ENCODE measurements at places on chromosomes 5 and 9.

DNA sequence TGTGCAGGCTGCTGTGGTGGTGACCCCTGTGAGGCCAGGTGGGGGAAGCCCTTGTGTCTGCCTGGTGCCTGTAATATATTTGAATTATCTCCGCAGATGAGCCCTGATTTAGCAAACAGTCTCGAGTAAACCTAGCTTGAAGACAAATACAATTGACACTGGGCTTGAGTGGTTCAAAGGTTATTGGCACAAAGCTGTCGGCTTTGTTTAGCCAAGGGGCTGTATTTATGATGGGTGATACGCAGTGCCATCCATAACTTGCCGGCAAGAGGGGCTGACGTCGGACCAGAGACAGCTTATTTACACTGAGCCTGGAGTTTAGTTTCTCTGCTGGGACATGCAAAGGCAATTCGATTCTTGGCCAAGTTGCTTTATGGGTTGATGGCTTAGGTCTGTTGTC is 20.0 kb upstream of the PITX1 start:
- DNase-seq: no peak

DNA sequence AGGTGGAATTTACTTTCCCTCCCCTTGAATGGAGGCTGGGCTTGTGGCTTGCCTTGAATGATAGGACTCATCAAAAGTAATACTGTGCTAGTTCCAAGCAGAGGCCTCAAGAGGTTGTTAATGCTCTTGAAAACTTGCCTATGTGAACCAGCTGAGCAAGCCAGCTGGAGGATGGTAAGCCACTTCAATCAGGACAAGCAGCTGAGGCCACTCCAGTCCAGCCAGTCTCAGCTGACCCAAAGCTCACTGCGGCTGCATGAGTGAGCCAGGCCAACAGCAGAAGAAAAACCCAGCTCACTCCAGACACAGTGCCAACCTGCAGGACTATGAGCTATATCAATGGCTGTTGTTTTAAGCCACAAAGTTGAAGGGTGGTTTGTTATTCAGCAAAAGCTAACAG is 182.8 kb downstream of the MCTP1 start:
- DNase-seq: no peak

DNA sequence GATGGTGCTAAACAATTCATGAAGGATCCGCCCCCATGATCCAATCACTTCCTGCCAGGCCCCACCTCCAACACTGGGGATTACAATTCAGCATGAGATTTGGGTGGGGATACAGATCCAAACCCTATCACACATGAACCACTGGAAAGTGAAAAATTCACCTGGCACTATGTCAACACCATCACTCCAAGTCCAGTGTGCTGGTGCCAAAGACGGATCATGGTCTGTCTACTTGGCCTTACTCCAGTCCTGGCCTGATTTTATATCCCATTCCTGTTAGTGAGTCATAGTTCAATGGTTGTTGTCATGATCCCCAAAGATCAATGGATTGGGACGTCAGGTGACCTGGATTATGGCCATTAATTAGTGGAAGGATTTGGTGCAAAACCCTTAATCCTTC is 147.4 kb upstream of the RPS23 start:
- no peak for DNase-seq

DNA sequence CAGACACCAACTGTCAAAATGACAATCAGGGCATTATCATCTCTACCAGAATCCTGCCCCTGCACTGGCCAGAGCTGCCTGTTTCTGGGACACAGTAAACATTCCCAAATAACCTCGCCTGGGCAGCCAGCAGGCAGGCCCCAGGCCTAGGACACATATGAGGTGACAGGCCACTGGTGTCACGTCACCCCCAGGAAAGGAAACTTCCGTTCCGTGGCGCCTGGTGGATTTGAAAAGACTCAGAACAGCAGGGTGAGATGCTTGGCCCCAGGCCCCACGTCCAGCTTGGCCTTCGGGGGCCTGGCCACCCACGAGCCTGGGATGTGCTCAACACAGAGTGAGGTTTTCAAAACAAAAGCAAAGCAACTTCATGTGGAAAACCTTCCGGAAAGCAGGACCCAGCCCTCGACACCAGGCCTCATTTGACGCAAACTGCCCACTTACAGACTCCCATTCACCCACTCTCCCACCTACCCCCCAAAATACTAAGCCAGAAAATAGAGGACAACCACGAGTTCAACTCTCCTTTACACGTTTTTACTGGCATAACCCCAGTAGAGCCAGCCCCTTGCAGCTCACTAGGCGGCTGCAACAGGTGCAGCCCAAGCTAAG is 1.2 kb downstream of the SEMA4D start:
- no peak for DNase-seq

DNA sequence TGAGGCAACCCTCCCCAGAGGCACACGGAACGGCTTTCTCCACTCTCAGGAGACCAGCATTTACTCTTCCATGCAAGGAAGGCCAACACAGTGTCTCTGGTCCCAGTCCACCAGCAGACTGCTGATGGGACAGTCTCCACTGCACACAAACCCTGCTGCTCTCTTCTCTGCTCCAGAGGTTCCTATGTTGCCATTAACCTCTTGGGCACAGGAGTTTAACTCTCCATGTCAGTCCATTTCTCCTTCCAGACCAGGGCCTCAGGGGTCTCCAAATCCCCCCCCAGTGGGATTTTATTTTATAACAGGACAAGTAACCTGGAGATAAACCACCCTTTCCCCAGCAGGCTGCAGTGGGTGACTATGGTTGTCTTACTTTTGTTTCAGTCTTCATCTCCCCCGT is 452.5 kb downstream of the GADD45G start:
- DNase-seq: no peak

DNA sequence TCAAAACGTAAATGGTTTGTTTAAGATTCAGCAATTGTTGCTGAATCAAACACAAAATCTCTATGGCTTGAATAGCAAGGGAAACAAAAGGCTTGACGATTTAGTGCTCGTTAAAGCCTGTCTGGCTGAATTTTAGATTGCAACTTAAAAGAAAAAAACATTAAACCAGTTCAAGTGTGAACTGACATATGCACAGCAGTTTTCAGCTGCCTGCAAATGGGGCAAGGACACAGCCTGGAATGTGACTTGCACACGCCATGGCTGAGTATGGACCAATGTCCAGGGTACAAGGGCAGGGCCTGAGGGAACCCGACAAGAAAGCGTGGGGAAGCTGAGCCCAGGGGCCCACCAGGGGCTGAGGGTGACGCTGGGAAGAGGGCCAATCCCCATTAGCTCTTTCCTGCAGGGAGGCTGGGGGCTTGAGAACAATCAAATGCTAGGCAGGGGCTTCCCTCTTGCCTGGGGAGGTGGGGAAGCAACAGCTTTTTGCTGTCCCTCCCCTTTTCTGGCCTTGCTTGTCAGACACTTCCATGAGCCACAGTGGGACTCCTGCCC is 89.6 kb upstream of the LRRTM2 start:
- no peak for DNase-seq

GRCh38 chr5:118545470-118545869 is 442.9 kb downstream of the DTWD2 start:
- DNase-seq: no peak

DNA sequence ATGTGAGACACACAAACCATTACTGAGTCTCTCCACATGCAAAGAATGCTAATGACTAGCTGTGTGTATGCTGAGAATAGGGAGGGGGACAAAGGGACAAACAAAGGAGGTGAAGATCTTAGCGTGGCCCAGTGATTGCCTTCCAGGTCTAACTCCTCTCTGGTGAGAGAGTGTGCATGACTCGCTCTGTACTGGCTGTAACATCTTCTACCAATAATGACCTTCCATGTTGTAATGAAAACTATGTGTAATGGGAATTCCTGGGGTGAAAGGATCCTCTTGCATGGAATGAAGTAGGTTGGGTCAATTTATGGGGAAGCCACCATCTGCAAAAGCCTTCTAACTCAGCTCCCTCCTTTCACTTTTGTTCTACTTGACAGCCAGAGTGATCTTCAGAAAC is 24.4 kb upstream of the GPR151 start:
- DNase-seq: no peak
